ENCODE measurements at places on chromosomes 11 and 22.

DNA sequence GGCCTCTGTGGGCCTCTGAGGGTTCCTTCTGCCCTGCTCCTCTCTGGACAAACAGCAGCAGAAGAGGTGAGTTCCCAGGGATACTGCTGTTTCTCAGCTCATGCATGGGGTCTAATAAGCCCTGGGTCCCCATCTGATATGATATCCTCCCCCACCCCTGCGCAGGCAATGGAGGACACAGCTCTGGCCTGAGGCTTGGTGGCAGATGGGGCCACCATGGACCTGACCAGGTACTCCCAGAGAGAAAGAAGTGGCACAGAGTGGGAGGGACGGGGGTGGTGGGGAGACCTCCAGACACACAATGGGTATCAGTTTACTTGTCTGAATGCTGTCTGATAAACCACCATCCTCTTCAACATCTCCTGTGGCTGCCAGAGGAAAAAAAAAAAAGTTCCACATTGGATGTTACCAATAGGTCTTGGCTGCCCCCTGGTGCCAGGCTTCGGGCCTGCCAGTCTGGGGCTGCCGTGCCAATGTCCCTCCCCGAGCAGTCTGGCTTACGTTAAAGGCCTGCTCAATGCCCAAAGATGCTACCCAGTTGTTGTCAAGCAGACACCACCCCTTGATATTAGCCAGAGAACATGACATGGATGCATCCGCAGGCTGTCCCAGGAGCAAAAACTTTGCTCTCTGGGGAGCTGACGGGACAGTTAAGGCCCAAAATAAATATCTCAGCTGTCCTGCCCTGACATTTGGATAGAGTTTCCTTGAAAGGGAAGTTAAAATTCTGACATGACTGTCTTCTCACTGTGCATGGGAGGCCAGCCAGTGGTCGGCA lies 27.9 kb upstream of the ABCC8 start:
- DNase-seq = peak; percentile 88

- no peak for DNase-seq
Observed at GRCh38 chr11:97570636-97571035, 1180.8 kb downstream of the JRKL start.

GRCh38 chr11:35714882-35715627 lies 52.5 kb downstream of the TRIM44 start:
- DNase-seq = peak; percentile 18

- DNase-seq = no peak
Observed at GRCh38 chr11:380491-380890, 11.2 kb downstream of the B4GALNT4 start.

- DNase-seq = no peak
Observed at GRCh38 chr11:128963744-128964325, 21.2 kb upstream of the TP53AIP1 start.

DNA sequence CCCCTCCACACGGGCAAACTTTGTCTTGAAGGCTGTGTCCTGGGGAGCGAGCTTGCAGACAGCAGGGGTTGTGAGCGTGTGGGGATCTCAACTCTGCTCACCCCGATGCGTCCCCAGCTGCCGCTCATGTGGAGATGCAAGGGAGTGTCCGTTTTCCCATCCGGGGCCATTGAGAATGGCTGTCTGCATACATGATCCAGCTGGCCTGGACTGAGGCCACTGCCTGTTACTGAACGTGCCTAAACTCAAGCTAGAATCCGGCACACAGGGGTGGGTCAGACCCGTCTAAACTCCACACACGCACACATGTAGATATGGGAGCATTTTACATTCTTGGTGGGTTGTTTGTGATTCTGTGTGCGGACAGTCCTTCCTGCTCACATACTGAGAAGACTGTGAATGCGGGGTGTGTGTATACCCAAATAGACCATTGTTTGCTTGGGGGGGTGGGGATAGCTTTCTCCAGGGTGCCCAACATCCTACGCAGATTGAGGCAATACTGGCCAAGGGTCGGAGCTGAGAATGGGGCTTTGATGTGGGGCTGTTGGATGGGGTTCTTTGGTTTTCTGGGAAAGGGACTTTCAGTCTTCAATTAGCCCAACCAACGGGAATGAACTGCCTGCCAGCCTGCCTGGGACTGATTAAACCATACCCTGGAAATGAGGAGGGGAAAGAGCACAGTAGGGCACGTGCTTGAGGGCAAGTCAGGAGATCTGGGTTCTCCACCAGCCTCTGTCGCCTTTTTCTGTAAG lies 60.4 kb downstream of the ST3GAL4 start:
- DNase-seq = no peak

- no peak for DNase-seq
Observed at GRCh38 chr11:83681031-83681781, 395.0 kb upstream of the CCDC90B start.

DNA sequence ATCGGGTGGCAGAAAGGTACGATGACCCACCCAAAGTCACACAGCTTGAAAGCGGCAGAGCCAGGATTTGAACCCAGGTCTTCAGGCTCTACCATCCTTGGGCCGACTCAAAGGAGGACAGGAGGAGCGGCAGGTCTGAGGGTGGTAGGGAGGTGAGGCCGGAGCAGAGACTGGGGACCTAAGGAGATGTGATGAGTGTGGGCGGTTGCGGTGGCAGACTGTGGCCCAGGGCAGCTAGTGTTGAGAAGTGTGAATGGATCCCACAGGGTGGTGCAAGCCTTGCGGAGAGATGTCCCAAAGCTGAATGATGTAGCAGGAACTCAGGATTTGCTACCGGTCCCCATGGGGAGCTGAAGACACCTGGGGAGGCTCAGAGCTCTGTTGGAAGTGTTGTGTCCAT lies 180.2 kb downstream of the MYO18B start:
- no peak for DNase-seq

DNA sequence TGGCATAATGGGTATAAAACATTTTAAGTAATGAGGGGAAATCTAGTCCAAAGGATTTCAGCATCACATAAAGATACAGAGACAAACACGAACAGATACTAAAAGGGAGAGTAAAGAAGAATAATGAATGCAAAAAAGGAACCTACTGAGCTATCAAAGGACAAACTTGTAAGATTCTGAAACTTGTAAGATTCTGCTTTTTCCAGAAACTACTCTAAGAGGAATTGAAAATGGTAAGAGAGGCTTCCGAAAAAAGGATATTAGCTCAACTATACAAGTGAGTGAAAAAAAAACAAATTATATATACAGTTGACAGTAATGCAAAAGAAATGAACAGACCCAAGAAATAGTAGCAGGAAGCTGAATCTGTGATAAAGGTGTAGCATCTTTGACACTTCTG lies 37.7 kb downstream of the POLD3 start:
- no peak for DNase-seq

- DNase-seq = no peak
Observed at GRCh38 chr11:121257289-121257688, 35.3 kb upstream of the SC5D start.

DNA sequence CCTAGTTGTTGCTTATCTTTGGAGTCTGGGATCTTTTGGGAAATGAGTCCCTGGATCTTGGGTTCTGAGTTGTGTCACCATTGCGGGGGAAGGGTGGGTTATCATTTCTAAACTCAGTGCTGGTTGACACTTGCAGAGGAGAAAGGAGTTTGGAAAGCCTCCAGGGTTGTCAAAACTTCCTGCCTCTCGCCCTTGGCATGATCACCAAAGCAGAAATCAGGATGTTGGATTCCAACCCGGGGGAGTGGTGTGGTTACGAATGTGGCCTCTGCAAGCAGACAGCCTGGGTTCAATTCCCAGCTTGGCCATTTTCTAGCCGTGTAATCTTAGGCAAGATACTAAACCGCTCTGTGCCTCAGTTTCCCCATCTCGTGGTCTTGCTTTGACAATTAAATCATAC lies 24.3 kb downstream of the CD6 start:
- DNase-seq = no peak

- no peak for DNase-seq
Observed at GRCh38 chr22:28402060-28402459, 277.6 kb downstream of the TTC28 start.

DNA sequence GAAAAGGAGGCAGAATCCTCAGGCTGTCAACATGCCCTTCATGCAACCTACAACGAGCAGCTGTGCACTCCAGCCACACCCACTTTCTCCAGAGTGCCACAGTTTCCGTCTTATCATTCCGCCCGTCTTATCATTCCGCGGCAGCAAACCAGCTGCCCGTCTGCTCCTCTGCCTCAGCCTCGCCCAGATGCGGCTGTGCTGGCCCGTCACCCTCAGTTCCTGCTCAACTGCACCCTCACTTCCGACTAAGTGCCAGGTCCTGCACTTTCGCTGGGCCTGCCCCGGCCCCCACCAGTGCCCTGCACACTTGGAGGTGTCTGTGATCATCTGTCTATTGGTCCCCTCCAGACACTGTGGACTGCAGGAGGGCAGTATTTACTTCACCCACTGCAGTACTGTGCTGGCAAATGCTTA lies 43.7 kb downstream of the MICAL3 start:
- DNase-seq = no peak

- DNase-seq = no peak
Observed at GRCh38 chr22:45058622-45058912, 48.8 kb upstream of the PHF21B start.

- DNase-seq = peak; percentile 82
Observed at GRCh38 chr11:67354075-67355022, 1.0 kb upstream of the POLD4 start.

- no peak for DNase-seq
Observed at GRCh38 chr11:11262171-11262920, 90.7 kb downstream of the CSNK2A3 start.

DNA sequence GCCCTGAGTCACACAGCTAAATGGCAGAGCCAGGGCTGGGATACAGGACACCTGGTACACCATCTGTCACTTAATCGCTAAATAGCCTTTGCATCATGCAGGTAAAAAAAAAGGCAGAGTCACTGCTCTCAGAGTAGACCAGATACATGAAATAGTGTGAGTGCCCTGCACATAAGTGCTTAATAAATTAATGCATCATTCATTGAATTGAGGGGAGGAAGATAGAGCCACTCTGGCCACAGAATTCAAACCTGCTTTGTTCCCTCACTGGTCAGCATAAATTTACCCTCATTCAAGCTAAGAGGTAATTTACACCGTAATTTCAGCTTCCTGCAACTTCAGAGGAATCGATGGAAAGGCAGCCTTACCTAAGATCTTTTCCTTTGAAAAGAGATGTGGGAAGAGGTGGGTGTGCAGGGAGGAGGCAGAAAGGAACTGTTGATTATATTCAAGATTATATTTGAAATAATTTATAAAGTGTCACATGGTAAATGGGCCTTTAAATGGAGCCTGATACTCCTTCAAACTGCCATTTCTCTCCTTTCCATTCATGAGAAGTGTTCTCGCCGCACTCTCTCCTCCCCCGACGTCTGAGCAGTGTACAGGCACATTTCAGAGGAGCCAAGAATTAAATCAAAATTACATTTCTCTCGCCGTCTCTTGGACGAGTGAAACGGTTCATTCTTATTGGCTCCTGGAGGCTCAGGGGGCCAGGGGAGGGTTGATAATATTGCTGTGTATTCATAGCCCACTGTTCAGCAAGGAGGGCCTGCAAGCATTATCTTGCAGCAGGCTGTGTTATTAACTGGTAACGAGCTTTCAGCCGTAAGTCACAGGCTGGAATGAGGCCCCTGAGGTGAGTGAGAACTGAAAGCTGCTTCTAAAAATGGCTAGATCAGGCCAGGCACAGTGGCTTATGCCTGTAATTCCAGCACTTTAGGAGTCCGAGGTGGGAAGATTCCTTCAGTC lies 52.2 kb upstream of the HMGXB4 start:
- DNase-seq = peak; percentile 1

DNA sequence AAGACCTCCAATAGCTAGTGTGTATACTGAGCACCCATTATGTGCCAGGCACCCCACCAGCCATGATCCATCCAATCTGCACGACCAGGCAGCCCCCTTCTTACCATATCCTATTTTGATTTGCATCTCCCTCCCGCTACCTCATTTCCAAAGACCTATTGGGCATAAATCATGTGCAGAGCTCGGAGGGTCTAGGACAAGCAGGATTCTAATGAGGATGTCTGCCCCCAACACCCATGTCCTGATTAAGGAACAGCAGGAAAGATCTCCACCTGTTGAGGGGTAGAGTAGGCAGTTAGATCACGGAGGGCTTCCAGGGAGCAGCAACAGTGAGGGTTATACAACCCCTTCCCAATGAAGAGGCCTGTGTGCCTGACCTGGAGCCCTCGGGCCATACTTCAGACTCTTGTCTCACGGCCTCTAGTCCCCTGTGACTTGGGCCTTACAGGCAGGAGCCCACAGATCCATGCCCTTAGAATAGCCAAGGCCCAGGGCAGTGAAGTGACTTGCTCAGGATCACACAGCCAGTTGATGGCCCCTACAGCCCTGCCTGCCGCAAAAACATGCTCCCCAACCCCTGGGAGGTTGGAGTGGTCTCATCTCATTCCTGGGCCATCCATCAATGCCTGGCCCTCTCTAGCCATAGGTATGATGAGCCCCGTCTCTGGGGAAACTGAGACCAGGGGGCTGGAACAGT lies 3.5 kb downstream of the RAB3IL1 start:
- DNase-seq = no peak

- no peak for DNase-seq
Observed at GRCh38 chr22:25682109-25682508, 59.9 kb upstream of the MYO18B start.

- no peak for DNase-seq
Observed at GRCh38 chr11:123457187-123457770, 27.2 kb downstream of the GRAMD1B start.

DNA sequence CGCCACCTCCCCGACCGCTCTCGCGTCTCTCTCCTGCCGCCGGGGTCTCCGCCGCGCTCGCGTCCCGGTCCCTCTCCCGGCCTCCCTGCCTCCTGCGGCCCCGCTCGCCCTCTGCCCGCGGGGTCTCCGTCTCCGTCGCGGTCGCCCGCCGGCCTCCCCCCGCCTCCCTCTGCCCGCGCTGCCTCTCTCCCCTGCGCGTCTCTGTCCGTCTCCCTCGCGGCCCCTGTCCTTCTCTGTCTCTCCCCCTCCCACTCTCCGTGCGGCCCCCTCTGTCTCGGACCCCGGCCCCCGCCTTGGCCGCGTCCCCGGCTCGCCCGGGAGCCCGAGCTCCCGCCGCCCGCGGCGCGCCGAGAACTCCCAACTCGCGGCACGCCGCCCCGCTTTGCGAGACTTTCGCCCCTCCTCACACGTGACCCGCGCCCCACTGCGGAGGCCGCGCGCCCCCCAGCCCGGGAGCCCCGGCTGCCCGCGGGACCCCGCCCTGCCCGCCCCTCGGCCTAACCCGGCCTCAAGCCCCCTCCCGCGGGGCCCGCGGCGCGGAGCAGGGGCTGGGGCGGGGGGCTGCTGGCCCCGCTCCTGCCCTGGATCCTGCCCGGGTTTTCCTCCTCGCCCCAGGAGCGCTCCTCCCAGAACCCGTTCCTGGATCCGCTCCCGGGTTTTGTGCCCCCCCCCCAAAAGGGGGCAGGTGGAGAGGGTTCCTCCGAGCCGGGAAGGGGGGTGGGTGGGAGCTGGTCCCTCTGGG lies 702 bp upstream of the KCNJ4 start:
- DNase-seq = peak; percentile 60

Measured in adipocyte (in vitro differentiated cells).